ENCODE measurements at places on chromosomes 5 and 9. TPM values are rescaled to one million over a fixed set of nuclear protein-coding genes. Genes with fewer than 3 reads are reported as not detected.

- DNase-seq: no peak
These were observed 158.1 kb upstream of the TARS1 start for GRCh38 chr5:33282696-33283095.

GRCh38 chr9:137974746-137975526 is 97.4 kb downstream of the CACNA1B start:
- DNase-seq: no peak

GRCh38 chr9:5947912-5948311 is 57.2 kb downstream of the MLANA start:
- peak; percentile 4 for DNase-seq

The TSSK1B gene
- not detected for total RNA-seq

DNA sequence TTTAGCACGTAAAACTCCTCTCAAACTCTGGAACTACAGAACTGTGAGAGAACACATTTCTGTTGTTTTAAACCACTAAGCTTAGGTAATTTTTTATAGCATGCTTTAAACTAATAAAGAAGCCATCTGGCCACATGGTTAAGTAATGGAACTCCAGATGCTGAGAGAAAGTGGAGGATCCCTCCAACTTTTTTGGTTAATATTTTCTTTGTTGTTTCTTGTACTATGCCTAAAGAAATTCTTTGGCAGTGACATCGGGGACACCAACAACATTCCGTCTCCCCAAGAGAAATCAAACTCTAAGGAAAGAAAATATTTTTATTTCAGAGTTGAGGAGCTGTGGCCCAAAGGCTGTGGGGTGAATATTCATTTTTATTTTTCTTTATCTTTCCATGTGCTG is 734.8 kb upstream of the CDH9 start:
- DNase-seq: no peak

DNA sequence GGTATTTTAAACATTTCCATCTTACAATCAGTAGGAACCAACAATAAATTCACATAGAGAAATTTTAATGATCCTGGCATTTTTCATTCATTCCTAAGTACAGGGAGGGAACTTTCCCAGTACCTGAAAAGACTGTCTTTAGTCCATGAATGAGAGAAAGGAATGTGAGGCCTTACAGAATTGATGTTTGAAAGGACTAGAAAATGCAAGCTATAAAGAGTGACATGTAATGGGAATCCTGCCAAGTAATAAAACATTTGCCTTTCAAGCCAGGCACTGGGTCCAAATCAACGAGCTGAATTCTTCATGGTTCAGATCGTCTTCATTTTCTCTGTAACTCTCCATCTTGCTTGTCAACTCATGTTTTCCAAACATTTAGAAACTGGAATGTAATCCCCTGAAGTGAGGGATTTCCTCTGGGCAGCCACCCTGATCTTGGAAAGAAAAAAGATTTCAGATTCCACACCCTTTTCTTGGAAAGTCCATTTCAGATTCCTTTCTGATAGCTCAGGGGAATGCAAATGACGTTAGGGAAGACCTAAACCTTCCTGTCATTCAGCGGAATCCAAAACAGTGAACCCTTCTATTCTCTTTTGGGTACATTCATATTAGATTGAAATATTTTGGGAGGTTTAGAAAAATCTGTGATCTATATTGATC is 315.8 kb downstream of the SH3GL2 start:
- DNase-seq: no peak

Data from H4 (cell line).